Activated naive CD4-positive, alpha-beta T cell treated with anti-CD3 and anti-CD28 coated beads, Interleukin-2, amount 10 ng/mL, durations not matched to agents 5 hours and 36 hours (primary cell): ENCODE measurements at places on chromosomes 6 and 20. TPM values are rescaled to one million over a fixed set of nuclear protein-coding genes. Genes with fewer than 3 reads are reported as not detected.

Gene PNLDC1
- 0.43 TPM for total RNA-seq

Gene STMND1
- not detected for total RNA-seq

Gene RAET1E
- total RNA-seq = not detected

Gene TAAR5
- not detected for total RNA-seq

Gene GHRH
- total RNA-seq = not detected

Gene SLC26A8
- not detected for total RNA-seq

Gene CHRNA4
- not detected for total RNA-seq

Gene BPIFB1
- not detected for total RNA-seq

Gene PMEPA1
- 0.91 TPM for total RNA-seq

Gene CDH4
- total RNA-seq = 0.07 TPM

Gene HLA-DOB
- 1.4 TPM for total RNA-seq

Gene AFG1L
- 3.0 TPM for total RNA-seq

Gene KCNK16
- total RNA-seq = not detected

Gene STX11
- total RNA-seq = 9.5 TPM

Gene NHSL1
- 0.60 TPM for total RNA-seq

Gene SRMS
- not detected for total RNA-seq

Gene ZBTB12
- 1.5 TPM for total RNA-seq

Gene VARS1
- 74.6 TPM for total RNA-seq

Gene GJA1
- total RNA-seq = not detected

Gene MUC21
- total RNA-seq = not detected

Gene CCN5
- total RNA-seq = not detected

Gene ERVFRD-1
- not detected for total RNA-seq

Gene ATXN1
- total RNA-seq = 43.4 TPM

Gene WFDC12
- total RNA-seq = not detected

Gene SLC35D3
- total RNA-seq = not detected

Gene GPX5
- not detected for total RNA-seq

Gene RAD21L1
- total RNA-seq = not detected

Gene TAB2
- total RNA-seq = 146 TPM

Gene AKAP7
- total RNA-seq = 10.1 TPM

Gene PACRG
- 0.76 TPM for total RNA-seq

Gene LY6G6F
- not detected for total RNA-seq

Gene ARMC12
- 1.3 TPM for total RNA-seq

Gene TOX2
- 0.55 TPM for total RNA-seq

Gene SMOC2
- total RNA-seq = not detected

Gene GPLD1
- total RNA-seq = not detected
